ENCODE measurements at places on chromosomes 11 and 22.

DNA sequence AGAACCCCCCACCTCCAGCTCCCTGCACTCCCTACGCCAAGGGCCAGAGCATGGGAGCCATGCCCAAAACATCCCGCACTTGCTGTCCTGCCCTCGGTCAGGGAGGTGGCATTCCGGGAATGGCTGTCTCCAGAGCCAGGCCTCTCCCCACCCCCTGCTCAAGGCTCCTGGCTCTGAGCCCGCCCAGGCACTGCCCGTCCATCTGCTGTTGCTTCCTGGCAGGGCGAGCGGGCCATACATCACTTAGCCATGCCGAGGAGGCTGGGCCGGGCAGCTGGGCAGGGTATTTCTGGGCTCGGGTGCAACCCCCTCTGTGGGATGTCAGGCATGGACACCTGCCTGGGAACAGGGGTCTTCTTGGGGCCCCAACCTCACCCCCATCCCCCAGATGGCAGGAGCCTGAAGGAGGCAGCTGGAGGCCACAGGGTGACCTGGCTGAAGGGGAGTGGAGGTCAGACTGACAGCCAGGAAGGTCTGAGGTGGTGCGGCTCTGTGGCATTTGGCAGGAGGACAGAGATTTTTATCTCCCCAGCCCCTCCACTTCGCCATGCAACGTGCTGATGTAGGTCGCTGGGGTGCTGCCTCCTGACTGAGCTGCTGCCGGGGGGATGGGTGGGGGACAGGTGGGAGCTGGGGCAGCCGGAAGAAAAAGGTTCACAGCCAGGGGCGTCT lies 8.7 kb upstream of the CABP7 start:
- DNase-seq: no peak

- DNase-seq: no peak
Measured at GRCh38 chr11:130237282-130238006, 77.3 kb downstream of the ZBTB44 start.

DNA sequence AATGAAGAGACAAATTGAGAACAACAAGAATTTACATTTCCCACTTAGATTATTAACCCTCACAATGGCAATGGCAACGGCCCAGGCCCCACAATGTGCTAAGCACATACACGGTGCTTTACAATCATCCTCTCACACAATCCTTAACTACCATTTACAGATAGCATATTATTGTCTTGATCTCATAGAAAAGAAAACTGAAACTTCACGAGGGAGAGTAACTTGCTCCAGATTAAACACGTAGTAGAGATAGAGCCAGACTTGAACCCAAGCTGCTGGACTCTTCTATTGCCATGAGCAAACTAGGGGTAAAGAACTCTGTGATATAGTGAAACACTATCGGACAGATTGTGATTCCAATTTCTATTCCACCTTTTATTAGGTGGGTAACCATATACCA lies 665.1 kb downstream of the DLG2 start:
- DNase-seq: no peak

GRCh38 chr22:44535362-44536095 lies 37.5 kb upstream of the RTL6 start:
- DNase-seq: no peak

GRCh38 chr11:71447791-71448256 lies 369 bp downstream of the DHCR7 start:
- no peak for DNase-seq

- no peak for DNase-seq
Measured at GRCh38 chr11:33742249-33742851, 6.1 kb upstream of the CD59 start.

DNA sequence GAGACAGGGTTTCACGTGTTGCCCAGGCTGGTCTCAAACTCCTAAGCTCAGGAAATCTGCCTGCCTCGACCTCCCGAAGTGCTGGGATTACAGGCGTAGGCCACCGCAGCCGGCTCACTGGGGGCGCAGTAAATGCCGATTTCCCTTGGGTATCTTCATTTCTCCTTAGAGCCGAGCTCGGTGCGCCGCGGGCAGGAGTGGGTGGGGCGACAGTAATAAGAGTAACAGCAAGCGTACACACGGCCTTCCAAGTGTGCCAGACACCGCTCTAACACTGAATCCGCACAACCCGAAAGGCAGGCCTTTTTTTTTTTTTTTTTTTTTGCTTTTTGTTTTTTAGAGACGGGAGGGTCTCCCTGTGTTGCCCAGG lies 500 bp upstream of the ADSL start:
- DNase-seq: no peak
